ENCODE measurements at places on chromosomes 5 and 9.

DNA sequence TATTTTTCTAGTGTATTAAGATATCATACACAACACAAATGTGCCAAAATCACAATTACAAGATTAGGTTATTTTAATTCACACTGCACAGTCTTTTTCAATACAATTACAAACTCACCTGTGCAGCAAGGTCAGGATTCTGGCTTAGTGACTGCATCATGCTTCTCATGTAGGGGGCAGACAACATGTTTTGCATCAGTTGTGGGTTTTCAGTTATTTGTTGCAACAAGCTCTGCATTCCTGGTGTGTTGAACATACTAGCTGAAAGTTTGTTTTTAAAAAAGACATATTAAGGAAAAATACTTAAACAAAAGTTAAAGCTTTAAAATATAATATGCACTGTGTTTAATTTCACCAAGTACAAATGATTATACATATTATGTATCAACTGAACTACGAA is 38.7 kb downstream of the UBQLN1 start:
- peaks cover 19% of the 10 kb centered on the region for H3K36me3 ChIP-seq
- H3K27me3 ChIP-seq = no peaks in the 10 kb centered on the region
- no peak for DNase-seq
- H3K27ac ChIP-seq = no peak overlapping the region

DNA sequence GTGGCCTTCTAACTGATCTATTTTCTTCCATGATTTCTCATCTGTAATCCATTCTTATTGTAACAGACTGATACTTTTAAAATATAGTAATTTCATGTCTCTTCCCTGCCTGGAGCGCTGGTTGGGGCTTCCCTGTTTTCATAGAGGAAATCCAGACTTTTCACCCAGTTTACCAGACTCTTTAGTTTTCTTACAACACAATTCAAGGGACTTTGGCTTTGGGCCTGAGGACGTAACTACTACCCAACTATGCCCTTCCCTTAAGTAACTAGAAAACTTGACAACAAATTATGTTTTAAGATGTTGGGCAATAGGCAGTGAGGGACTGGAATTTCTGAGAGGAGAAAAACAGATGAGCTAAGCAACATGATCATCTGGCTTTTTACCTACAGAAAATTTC is 289.6 kb downstream of the FGF10 start:
- H3K27me3 ChIP-seq = no peaks in the 10 kb centered on the region
- H3K27ac ChIP-seq = no peak overlapping the region
- DNase-seq = no peak
- H3K4me3 ChIP-seq = no peak overlapping the region
- no peaks in the 10 kb centered on the region for H3K36me3 ChIP-seq

DNA sequence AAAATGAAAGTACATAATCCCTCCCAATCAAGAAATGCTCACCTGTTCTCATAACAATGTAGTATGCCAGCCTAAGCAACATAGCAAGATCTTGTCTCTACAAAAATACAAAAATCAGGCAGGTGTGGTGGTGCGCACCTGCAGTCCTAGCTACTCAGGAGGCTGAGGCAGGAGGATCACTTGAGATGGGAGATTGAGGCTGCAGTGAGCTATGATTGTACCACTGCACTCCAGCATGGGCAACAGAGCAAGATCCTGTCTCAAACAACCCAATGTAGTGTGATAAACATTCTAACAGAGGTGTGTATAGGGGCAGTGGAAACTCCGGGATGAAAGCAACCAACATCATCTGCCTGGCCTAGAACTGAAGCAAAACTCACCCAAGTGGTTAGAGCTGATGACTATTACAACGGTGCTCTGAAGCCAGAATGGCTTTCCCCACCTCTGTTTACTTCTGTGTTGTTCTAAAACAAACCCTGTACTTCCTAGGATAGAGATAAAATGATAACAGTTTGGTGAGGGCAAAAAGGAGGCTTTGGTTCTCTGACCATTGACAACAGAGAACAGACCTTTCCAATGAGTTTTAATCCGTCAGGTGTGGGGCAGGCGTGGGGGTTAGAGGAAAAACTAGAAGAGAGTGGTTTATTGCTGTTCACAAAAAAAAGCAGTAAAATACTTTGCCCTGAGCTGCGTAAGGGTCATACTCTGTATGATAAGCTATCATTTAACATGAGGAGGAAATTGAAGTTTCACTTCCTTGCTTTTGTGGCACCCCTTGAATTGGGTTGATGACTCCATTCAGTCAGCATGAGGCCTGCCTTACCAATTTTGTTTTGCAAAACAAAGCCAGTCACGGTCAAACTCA is 18.9 kb downstream of the WNT8A start:
- H3K27ac ChIP-seq = peak overlapping the region; percentile 85
- peaks cover 2% of the 10 kb centered on the region for H3K36me3 ChIP-seq
- peaks cover 16% of the 10 kb centered on the region for H3K4me1 ChIP-seq
- H3K27me3 ChIP-seq = peaks cover 6% of the 10 kb centered on the region

DNA sequence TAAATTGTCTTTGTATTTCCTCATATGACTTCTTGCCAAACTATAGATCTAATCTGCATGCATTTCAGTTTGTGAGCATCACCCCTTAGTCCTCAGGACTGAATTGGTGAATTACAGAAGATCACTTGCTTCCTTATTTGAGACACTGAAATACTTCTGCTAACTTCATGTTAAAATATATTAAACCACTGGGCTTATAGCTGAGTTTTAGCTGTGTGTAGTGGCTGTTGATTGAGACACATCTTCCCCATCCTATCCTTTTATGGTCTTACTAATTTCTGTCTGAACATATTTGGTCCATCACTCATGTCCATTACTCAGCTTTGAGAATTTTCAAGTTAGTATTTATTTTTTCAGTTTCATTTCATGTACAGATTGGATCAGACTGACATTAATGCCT is 295.9 kb downstream of the PSAT1 start:
- H3K27me3 ChIP-seq = peaks cover 5% of the 10 kb centered on the region
- H3K4me3 ChIP-seq = no peak overlapping the region
- no peak overlapping the region for H3K27ac ChIP-seq

- peaks cover 17% of the 10 kb centered on the region for H3K27me3 ChIP-seq
- no peak overlapping the region for H3K4me3 ChIP-seq
- DNase-seq = no peak
- no peak overlapping the region for H3K27ac ChIP-seq
- no peaks in the 10 kb centered on the region for H3K36me3 ChIP-seq
Measured at GRCh38 chr5:133474851-133475590, 137.3 kb downstream of the FSTL4 start.

GRCh38 chr9:26504057-26504456 is 388.5 kb downstream of the CAAP1 start:
- H3K27ac ChIP-seq = no peak overlapping the region
- no peaks in the 10 kb centered on the region for H3K36me3 ChIP-seq
- DNase-seq = no peak
- no peaks in the 10 kb centered on the region for H3K4me1 ChIP-seq

DNA sequence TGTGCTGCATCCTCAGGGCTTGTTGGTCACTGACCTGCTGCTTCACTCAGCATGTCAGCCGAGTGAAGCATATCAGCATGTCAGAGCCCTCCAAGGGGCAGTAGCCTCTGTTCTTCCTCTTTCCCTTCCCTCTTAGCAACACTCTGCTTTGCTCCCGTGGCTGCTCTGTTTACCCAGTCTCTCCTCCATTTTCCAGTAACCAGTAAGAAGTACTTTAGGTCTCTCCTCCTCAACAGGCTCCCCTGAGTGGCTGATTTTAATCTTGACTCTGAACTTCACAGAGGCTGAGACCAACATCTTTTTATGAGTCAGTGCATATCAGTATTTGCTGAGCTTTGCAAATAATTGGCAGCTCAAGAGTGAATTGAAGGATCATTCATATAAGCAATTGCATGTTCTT is 18.6 kb upstream of the ADRB2 start:
- H3K4me1 ChIP-seq = peaks cover 39% of the 10 kb centered on the region
- peak overlapping the region; percentile 22 for H3K4me3 ChIP-seq
- no peaks in the 10 kb centered on the region for H3K36me3 ChIP-seq

DNA sequence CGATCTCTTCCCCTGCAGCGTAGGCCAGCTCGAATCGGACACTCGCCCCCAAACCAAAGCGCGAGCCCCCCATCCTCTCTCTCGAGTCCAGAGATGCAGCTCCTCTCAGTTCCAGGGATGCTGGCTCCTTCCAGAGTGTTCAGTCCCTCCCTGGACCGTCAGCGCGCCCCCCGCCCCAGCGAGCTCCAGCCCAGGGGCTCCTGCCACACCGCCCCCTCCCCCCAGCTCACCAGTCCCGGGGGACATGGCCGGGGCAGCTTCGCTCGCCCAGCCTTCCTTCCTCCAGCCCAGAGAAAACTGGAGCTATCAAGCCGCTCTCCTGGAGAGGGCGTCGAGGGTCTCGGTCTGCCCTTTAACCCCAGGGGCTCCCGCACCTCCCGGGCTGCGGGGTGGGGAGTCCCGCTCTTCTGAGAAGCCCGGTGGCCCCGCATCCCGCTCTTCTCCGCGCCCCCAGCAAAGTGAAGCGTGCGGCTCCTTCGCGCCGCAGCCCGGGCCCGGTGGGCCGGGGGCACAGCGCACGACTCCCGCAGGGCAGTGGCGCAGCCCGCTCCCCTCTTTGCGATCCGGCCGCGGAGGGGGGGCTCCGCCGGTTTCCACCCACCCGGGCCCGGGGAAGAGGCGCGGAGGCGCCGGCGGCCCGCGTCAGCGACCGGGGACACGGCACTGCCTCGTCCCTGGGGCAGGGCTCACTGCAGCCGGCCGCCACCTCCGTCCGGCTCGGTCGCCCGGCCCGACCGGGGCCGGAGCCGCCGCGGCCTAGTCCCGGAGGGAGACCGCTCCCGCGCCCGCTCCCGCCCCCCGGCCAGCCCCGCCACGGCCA is 587 bp downstream of the MIER3 start:
- H3K4me1 ChIP-seq = peaks cover 13% of the 10 kb centered on the region
- H3K36me3 ChIP-seq = peaks cover 3% of the 10 kb centered on the region
- peak overlapping the region; percentile 45 for H3K27ac ChIP-seq
- peaks cover 6% of the 10 kb centered on the region for H3K27me3 ChIP-seq
- H3K4me3 ChIP-seq = peak overlapping the region; percentile 90

DNA sequence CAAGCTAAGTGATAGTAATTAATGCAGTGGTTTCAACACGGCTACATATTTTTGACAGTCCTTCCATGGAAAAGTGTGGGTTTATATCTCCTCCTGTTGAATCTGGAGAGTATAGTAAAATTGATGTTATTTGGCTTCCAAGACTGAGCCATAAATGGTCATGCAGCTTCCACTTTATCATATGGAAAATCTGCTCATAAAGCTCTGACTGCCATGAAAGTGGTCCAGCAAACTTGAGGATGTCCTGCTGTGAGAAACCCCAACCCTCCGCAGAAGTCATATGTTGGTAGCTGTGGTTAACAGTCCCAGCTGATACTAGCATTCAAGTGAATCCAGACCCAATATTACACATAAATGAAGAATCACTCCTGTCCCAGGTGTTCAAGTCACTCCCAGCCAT is 378.3 kb downstream of the KCTD16 start:
- no peak overlapping the region for H3K27ac ChIP-seq
- H3K4me3 ChIP-seq = no peak overlapping the region
- H3K27me3 ChIP-seq = no peaks in the 10 kb centered on the region
- H3K36me3 ChIP-seq = no peaks in the 10 kb centered on the region

DNA sequence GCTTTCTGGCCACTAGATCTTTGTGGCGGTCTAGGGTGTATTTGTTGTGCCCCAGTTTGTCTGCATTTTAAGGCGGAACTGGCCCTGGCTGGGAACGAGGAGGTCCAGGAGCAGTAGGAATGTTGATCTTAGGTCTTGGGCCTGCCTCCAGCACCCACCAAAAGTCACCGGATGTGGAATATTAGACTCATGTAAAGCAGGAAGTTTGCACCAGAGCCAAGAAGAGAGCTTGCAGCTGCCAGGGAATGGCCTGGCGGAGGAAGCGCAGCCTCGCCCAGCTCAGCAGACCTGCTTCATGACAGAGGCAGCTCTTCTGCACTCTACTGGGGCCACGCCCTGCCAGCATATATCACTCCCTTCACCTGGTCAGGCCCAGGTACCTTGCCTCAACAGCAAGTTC is 3.3 kb downstream of the GPX3 start:
- peaks cover 11% of the 10 kb centered on the region for H3K4me1 ChIP-seq
- peaks cover 19% of the 10 kb centered on the region for H3K36me3 ChIP-seq
- no peak overlapping the region for H3K4me3 ChIP-seq
- no peak for DNase-seq
- peak overlapping the region; percentile 48 for H3K27ac ChIP-seq

DNA sequence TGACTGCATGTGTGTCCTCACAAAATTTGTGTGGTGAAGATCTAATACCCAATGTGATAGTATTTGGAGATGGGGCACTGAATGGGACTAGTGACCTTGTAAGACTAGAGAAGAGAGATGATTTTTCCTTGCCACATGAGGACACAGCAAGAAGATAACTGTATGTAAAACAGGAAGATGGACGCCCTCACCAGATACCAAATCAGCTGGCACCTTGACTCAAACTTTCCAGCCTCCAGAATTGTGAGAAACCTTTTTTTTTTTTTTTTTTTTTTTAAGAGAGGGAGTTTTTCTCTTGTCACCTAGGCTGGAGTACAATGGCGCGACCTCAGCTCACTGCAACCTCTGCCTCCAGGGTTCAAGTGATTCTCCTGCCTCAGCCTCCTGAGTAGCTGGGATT is 40.3 kb downstream of the UBTD2 start:
- peaks cover 10% of the 10 kb centered on the region for H3K4me1 ChIP-seq
- H3K27me3 ChIP-seq = no peaks in the 10 kb centered on the region
- H3K27ac ChIP-seq = no peak overlapping the region
- H3K36me3 ChIP-seq = peaks cover 6% of the 10 kb centered on the region
- H3K4me3 ChIP-seq = no peak overlapping the region

DNA sequence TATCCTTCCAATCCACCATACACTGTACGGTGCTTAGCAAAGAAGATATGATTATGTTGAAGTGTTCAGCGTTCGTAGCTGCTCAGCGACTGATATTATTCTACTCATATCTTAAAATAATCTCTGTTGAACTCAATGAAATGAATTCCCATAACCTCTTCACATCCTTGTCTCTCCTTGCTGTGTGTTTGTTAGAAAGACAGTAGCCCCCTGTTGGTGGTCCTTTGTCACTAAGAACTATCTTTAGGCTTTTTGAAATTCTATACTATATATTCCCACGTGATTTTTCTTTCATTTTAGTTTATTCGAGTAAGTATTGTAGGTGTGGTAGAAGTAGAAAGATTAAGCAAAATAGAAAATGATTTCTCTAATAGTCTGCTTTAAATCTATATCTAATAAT is 762.8 kb upstream of the WWC1 start:
- H3K27me3 ChIP-seq = no peaks in the 10 kb centered on the region
- no peak overlapping the region for H3K27ac ChIP-seq
- no peaks in the 10 kb centered on the region for H3K4me1 ChIP-seq
- no peak for DNase-seq

- no peaks in the 10 kb centered on the region for H3K36me3 ChIP-seq
- no peak overlapping the region for H3K27ac ChIP-seq
- H3K4me3 ChIP-seq = no peak overlapping the region
- H3K27me3 ChIP-seq = peaks cover 1% of the 10 kb centered on the region
Measured at GRCh38 chr5:135951807-135952206, 3.0 kb downstream of the LECT2 start.

DNA sequence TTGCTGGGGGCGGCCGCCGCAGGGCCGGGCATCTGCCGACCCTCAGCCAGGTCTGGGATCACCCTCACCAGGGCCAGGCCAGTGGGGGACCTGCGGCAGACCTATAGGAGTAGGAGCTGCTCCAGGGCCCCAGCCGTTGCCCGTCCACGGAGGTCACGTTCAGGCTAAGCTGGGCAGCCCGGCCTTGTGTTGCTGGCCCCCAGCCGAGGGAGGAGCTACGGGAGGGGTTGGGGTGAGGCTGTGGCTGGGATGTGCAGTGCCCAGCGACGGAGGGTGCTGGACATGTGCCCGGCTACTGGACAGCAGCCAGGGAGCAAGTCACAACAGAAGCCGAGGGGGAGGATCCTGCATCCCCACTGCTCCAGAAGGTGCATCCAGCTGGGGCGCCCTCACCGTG is 39.6 kb upstream of the SLC6A19 start:
- no peak for DNase-seq
- H3K4me1 ChIP-seq = peaks cover 25% of the 10 kb centered on the region
- peaks cover 22% of the 10 kb centered on the region for H3K27me3 ChIP-seq
- H3K27ac ChIP-seq = no peak overlapping the region
- H3K4me3 ChIP-seq = no peak overlapping the region
- H3K36me3 ChIP-seq = peaks cover 11% of the 10 kb centered on the region
